ENCODE measurements at places on chromosomes 5 and 9. TPM values are rescaled to one million over a fixed set of nuclear protein-coding genes. Genes with fewer than 3 reads are reported as not detected.

Gene ANKRD20A1
- 0.75 TPM for polyA plus RNA-seq

Gene UBQLN1
- 60.4 TPM for polyA plus RNA-seq

Gene ARHGEF37
- 14.2 TPM for polyA plus RNA-seq

Gene SLC9A3
- polyA plus RNA-seq, result 2.8 TPM

Gene HBEGF
- polyA plus RNA-seq, result 13.5 TPM

Gene TAL2
- not detected for polyA plus RNA-seq

Gene AK8
- 1.1 TPM for polyA plus RNA-seq

Gene KIF27
- 1.8 TPM for polyA plus RNA-seq

Gene ZNF883
- polyA plus RNA-seq, result 1.4 TPM

Gene AMACR
- 11.9 TPM for polyA plus RNA-seq

Gene FOXD4L6
- not detected for polyA plus RNA-seq

Gene NEUROG1
- not detected for polyA plus RNA-seq

Gene RASGRF2
- polyA plus RNA-seq, result 3.1 TPM

Gene OTP
- polyA plus RNA-seq, result not detected

Gene MAMDC2
- 76.4 TPM for polyA plus RNA-seq

Gene SHOC1
- polyA plus RNA-seq, result 0.05 TPM

Gene GLRA1
- polyA plus RNA-seq, result not detected

Gene ZSWIM6
- 6.0 TPM for polyA plus RNA-seq

Gene ADAMTSL2
- 8.9 TPM for polyA plus RNA-seq

Gene ELOVL7
- polyA plus RNA-seq, result 3.3 TPM

Gene HNRNPA0
- 38.5 TPM for polyA plus RNA-seq

Gene IL9
- not detected for polyA plus RNA-seq

Gene TMCO6
- 22.3 TPM for polyA plus RNA-seq

Gene PRR16
- polyA plus RNA-seq, result 11.9 TPM

Gene TPM2
- 7,869 TPM for polyA plus RNA-seq

Gene HRH2
- polyA plus RNA-seq, result 6.2 TPM

Gene PNPLA7
- 6.4 TPM for polyA plus RNA-seq

Gene BTNL8
- 0.10 TPM for polyA plus RNA-seq

Gene SLC6A18
- polyA plus RNA-seq, result not detected

Gene PCDHAC2
- 0.67 TPM for polyA plus RNA-seq

Gene HRCT1
- polyA plus RNA-seq, result 15.8 TPM

Gene PCA3
- 6.1 TPM for polyA plus RNA-seq

Gene SLC6A19
- polyA plus RNA-seq, result not detected

Gene IRX4
- polyA plus RNA-seq, result not detected

Gene CNTFR
- polyA plus RNA-seq, result 11.5 TPM

Gene PKD2L2
- polyA plus RNA-seq, result 0.11 TPM

Gene OR1Q1
- polyA plus RNA-seq, result not detected

Gene ADAMTS6
- polyA plus RNA-seq, result 2.6 TPM

Gene PRRX2
- 15.8 TPM for polyA plus RNA-seq

Gene NPDC1
- 120 TPM for polyA plus RNA-seq

Gene CDH10
- polyA plus RNA-seq, result 0.06 TPM

Gene TLX3
- polyA plus RNA-seq, result 0.16 TPM

Gene ST6GALNAC4
- 35.1 TPM for polyA plus RNA-seq

Gene BTNL3
- polyA plus RNA-seq, result 0.04 TPM

Gene SEMA6A
- 6.6 TPM for polyA plus RNA-seq

Gene NUDT12
- polyA plus RNA-seq, result 8.2 TPM

Gene SLC34A1
- polyA plus RNA-seq, result 0.04 TPM

Gene HAVCR2
- polyA plus RNA-seq, result 3.8 TPM

Gene LEAP2
- 5.6 TPM for polyA plus RNA-seq

Gene AIF1L
- polyA plus RNA-seq, result 8.9 TPM

Gene AGXT2
- 0.05 TPM for polyA plus RNA-seq

Gene GRM6
- not detected for polyA plus RNA-seq

Gene MUSK
- polyA plus RNA-seq, result 2.8 TPM

Gene TIMD4
- 0.19 TPM for polyA plus RNA-seq

Gene ZNF300
- polyA plus RNA-seq, result 3.7 TPM

Gene SELENOP
- polyA plus RNA-seq, result 283 TPM

Gene GRXCR2
- polyA plus RNA-seq, result not detected

Gene NUDT2
- 36.2 TPM for polyA plus RNA-seq

Data from urinary bladder (tissue), 4 donors.